Kidney epithelial cell (primary cell): ENCODE measurements at places on chromosomes 1 and 21. TPM values are rescaled to one million over a fixed set of nuclear protein-coding genes. Genes with fewer than 3 reads are reported as not detected.

DNA sequence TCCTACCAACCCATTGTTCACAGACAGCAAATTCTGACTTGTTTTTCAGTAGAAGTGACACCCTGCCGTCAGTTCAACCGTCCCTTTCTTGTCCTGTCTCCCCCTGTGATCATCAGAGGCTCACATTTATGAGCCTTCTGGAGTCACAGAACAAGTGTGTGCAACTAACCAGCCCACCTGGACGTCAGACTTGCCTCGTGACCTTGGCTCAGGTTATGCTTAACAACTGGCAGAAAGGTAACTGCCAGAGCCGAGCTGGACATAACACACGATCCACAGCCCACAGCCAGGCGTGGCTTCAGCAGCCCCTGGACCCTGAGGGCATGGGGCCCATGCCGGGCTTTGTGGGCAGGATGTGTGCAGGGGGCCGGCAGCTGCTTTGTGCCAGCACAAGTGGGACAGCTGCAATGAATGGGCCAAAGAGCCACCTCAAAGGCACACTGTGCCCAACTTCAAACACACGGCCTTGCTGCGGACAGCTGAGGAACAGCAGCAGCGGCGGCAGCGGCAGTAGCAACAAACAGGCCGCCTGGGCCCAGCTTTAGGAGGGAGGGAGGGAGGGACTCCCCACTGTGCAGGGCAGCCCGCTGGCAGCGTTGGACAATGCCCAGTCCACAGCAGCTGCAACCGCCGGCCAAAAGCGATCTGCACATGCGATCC, 103.9 kb downstream of the ZBTB18 start:
- DNase-seq: no peak

Gene UBASH3A
- total RNA-seq: not detected in 2 replicates

GRCh38 chr1:37261129-37261528, 213.3 kb upstream of the ZC3H12A start:
- no peak for DNase-seq

GRCh38 chr1:230189824-230190223, 122.8 kb downstream of the GALNT2 start:
- DNase-seq: no peak

- DNase-seq: no peak
These were observed 73.6 kb upstream of the LYST start for GRCh38 chr1:235940285-235940684.

DNA sequence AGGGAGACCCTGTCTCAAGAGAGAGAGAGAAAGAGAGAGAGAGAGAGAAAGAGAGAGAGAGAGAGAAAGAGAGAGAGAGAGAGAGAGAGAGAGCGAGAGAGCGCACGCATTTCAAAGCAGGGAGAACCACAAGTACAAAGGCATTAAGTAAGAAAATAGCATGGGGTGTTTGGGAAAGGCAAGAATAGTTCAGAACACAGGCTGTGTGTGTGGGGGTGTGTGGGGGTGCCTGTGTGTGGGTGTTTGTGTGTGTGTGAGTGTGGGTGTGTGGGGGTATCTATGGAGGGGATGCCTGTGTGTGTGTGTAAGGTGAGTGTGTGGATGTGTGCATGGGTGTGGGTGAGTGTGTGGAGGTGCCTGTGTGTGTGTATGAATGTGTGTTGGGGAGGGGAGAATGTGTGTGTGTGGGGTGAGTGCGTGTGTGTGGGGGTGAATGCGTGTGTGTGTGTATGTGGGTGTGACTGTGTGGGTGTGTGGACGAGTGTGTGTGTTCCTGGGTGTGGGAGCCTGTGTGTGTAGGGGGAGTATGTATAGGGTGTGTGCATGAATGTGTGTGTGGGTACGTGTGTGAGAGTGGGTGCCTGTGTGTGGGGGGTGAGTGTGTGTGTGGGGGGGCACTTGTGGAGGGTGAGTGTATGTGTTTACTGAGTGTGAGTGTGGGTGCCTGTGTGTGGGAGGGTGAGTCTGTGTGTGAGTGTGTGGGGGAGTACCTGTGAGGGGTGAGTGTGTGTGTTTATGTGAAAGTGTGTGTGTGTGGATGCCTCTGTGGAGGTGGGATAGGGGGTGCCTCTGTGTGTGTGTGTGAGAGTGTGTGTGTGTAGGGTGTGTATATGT, 19.1 kb upstream of the HDAC1 start:
- no peak for DNase-seq

Gene SPRR2F
- not detected in 2 replicates for total RNA-seq

Gene WNT3A
- total RNA-seq: not detected in 2 replicates
